ENCODE measurements at places on chromosomes 3 and 15.

- no peak for DNase-seq
Measured at GRCh38 chr3:55000546-55000945, 72.7 kb upstream of the LRTM1 start.

- DNase-seq = no peak
Measured at GRCh38 chr3:155658671-155659261, 86.1 kb downstream of the PLCH1 start.

DNA sequence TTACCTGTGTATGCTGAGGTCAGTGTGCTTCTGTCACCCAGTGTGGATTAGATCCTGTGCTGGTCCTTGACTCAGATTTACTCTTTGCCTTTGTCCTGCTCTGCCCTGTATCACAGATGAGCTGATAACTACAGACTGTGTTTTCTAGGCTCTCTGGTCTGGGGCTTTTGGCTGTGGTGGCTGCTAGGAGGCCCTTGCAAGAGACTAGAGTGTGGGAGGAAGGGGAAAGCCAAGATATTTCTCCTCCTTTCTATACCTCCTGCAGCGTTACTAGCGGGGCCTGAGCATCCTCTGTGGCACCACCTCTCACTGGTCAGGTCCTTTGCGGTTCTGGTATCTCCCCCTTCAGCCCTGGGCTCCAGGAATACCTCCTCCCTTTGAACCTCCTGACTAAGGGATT, 282.3 kb upstream of the TBC1D5 start:
- no peak for DNase-seq

DNA sequence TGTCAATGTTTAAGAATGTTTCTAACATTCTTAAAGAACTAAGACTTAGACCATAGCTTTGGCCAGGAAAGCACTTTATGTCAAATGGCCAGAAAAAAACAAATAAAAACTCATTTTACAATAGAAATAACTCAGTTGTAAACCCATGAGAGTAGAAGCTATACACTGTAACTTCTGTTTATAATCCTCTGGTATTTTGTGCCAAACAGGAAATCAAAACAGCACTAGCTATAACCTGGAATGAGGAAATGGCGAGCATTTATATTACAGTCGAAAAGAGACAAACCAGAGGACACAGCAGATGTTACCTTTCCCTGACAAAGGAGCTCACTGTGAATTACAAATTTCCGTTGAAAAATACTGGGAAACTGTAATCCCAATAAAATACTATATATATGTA, 10.3 kb downstream of the GK5 start:
- DNase-seq = no peak

DNA sequence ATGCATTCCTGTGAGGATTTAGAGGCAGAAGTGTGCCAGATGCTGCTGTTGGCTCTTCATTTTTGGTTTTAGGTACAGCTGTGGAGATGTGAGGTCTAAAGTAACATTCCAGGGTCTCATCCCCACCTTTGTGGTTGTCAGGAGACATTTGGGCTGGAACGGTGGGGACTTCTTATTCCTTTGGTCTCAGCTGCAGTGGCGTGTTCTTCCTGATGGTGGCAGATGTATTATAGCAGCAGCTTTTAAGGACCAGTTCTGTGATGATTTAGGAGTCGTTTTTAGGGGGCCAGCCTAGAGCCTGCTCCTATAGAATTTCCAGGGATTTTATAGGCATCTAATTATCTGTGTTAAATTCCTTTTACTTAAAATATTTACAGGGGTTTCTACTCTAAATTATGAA, 221.0 kb upstream of the EOMES start:
- DNase-seq = no peak

DNA sequence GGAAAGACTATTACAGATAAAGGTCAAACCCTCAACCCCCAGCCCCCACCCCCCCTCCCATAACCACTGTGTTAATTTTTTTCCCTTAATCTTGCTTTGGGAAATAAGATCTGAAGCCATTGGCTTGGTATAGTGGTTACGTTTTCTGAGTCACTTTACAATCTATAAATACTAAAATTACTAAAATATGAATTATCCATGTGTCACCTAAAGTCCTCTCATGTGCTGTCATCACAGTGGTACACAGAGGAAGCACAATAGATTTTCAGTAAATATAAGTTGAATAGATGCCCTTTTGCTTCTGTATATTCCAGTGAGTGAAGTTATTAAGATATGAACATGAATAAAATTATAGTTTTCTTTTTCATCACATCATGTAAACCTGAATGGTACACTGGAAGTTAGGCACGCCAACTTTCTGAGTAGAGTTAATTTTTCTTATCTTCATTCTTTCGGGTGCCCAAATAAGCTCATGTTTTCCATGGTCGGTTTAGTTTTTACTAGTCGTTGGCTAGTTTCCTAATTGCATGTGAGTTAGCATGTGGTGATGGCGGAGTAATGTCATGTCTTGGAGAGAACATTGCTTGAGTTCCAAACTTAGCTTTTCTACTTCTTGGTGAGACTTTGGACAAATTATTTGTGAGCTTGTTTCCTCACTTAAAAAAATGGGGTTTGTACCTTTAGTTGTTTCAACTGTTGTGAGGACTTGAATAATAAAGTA, 11.5 kb downstream of the PPP4R2 start:
- DNase-seq = no peak

DNA sequence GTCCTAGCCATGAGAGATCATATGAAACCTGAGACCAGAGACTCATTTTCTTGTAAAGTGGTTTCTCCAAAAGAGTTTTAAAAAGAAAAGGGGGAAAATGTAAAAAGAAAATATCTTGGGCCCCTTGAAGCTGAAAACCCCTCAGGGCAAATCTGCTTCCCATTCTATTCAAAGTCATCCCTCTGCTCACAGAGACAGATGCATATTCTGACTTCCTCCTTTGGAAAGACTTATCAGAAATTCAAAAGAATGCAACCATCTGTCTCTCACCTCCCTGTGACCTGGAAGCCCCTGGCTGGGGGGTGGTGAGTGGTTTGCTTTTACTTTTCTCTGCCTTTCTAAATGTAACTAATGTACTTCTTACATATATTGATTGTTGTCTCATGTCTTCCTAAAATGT, 1154.8 kb downstream of the NSUN3 start:
- no peak for DNase-seq

DNA sequence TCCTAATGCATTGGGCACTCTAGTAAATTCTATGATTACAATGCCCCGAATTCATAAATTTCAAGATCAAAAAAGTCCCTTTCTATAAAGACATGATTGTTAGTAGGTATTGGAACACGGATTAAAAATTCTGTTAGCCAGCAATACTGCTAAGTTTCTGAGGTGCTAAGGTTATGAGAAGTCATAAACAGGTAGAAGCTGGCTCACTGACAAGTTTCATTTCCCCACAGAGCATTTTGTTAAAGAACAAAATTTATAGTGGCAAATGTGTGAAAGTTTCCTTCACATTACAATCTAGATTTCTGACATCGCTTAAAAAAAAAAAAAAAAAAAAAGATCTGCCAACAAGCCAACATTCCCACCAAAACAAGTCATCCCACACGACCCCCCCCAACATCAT, 12.4 kb upstream of the MAN2C1 start:
- DNase-seq = no peak

- no peak for DNase-seq
Measured at GRCh38 chr15:37480482-37480881, 380.1 kb upstream of the MEIS2 start.

- no peak for DNase-seq
Measured at GRCh38 chr3:32062950-32063582, 43.4 kb upstream of the GPD1L start.

DNA sequence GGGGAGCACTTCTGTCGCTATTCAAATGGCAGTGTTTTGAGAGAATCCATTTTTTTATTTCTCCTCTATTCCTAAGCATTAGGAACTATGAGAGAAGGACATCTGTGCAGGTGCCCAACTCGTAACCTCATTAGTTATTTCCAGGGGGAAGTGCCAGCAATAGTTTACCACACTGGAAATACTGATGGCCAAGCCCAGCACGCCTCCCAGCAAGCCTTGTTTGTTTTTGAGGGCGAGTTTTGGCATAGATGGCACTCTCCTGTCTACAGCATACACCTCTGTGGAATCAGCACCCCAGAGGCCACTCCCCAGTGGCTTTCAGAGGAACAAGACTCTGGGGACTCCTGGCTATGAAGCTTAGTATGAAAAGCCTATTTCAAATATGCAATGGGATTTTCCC, 36.6 kb downstream of the FAN1 start:
- no peak for DNase-seq

GRCh38 chr3:160482796-160483195, 33.2 kb upstream of the TRIM59 start:
- no peak for DNase-seq

DNA sequence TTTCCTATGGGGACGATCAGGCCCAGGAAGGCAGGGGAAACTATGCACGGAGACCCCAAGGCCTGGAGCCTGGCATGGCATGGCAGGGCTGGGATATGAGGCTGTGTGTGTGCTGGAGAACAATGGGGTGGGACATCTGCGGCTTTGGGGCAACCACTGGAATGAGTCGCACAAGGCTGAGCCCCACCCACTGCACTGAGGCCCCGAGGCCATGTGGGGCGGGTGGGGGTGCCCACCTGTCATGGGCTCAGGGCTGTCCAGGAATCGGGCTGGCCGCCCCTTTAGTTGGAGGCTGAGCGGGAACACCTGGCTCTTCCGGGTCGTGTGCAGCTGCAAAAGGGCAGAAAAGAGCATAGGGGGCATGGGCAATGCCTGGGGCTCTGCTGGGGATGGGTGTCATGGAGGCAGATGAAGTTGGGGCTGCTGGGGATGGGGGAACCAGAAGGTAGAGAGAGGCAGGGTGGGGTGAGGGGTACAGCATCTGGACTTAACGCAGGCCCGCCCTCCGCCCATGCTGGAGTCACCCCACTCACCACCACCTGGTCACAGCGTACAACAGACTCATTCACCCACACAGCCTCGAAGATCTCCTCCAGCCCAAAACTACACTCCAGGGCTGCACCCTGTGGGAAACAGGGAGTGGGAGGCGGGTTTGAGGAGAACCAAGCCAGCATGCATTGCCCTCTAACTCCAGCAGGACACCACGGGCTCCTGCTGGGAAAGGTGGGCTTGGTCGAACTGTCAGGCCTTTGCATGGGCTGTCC, 31.1 kb downstream of the PLXND1 start:
- no peak for DNase-seq

- no peak for DNase-seq
Measured at GRCh38 chr3:117790235-117790987, 1080.8 kb downstream of the TUSC7 start.

GRCh38 chr15:63448266-63448665, 56.1 kb upstream of the USP3 start:
- DNase-seq = no peak

DNA sequence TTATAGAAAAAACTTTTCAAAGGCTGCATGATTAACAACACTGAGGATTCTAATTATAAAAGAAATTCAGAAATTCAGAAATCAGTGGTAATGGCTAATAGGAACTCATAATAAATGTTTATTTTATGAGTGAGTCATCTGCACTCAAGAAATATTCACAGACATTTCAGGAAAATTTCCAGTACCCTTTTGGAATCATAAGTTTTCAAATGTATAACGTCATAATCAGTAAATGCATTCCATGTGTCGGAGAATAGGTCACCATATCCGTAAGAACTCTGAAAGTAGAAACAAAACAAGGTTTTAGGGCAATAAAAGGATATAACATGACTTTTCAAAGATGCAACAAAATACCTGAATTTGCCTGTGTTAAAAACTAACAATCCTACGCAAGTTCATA, 24.7 kb downstream of the EOGT start:
- no peak for DNase-seq

DNA sequence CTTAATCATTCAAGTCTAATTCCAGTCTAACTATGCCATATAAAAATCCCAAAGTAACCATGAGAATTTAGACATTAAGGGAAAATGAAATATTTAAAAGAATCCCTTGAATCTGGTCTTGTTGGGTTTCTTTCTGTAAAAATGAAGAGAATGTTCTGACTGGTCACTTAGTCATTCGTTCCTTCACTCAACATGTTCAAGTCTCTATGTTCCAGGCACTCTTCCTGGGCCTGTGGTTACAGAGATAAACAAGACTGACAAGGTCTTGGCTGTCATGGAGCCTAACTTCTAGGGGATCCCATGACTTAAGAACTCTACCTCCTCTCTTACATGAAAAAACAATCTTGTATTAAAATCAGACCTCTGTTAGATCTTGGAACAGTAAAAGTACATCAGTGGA, 638.6 kb upstream of the TBL1XR1 start:
- DNase-seq = no peak

DNA sequence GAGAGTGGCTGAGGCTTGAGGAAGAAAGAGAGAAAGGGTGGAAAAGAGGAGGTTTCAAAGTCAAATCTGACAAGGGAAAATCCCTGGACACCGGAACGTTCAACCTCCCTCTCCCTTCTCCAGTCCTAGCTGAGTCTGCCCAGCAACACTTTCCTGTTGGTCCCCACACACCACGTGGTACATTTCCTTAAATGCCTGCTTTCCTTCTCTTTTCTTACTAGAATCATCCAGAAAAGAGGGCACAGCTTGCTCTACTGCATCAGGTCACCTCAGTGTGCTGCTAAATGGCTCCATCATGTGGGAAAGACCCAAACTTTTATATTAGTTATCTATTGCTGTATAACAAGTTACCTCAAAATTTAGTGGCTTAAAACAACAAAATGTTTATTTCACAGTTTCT, 181.2 kb downstream of the NECTIN3 start:
- DNase-seq = no peak

- no peak for DNase-seq
Measured at GRCh38 chr3:62238431-62238830, 134.9 kb downstream of the FEZF2 start.

- no peak for DNase-seq
Measured at GRCh38 chr3:150936693-150937092, 31.5 kb upstream of the MINDY4B start.

DNA sequence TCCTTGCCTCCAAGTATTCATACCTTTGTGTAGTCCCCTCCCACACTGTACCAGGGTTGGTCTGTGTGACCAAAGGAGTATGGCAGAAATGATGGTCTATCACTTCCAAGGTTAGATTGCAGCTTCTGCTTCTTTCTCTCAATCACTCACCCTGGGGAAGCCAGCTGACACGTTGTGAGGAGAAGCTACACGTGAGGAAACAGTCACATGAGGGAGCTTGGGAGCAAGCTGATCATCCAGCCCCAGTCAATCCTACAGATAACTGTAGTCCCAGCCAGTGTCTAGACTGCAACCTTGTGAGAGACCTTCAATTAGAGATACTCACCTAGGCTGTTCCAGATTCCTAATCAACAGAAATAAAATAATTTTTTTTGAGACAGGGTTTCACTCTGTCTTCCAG, 6.2 kb upstream of the ZNF774 start:
- DNase-seq = no peak

DNA sequence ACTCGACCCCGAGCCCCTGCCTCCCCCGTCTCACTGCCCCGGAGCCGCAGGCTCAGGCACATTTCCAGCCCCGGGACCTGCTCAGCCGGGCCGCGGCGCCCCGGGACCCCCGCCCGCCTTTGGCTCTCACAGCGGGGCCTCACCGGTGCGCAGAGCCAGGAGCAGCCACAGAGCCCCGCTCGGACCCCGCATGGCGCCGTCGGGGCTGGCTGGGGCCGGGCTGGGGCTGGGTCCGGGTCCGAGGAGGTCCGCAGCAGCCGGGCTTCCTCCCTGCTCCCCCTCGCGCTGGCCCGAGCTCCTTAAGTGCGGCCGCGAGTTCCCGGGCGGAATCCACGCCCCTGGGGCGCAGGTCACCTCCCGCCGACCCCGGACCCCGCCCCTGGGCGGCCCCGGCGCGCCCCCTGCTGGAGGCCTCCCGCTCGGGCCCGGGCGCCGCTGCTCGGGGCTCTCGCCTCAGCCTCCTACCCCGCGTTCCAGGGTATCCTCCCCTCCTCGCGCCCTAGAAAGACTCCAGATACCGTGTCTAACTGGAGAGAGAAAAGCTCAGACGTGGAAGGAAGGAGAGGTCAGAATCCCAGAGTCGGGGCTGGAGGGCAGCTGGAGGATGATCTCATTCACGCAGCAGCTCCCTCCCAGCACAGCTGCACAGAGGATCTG, at the start of gene MELTF:
Gene MELTF, minus strand, starts transcription at position 307 of the 657 bp plus-strand sequence. Its CDS starts 115 bp downstream, at position 192.
- DNase-seq = peak; percentile 45
